ENCODE measurements at places on chromosomes 3 and 15.
A peak's percentile ranks its signal among the peaks of the same experiment; 100 is the strongest.

DNA sequence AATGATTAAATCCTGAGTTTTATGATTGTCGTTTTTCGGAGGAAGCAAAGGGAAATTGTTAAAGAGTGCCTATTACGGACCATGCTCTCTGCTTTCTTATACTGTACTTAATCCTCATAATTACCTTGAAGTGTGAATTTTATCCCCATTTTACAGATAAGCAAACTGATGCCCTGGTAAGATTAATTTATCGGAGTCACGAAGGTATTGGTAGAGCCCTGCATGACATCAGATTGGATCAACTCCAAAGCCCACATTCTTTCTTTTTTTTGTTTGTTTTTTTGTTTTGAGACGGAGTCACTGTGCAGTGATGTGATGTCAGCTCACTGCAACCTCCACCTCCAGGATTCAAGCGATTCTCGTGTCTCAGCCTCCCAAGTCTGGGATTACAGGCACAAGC, 1.6 kb upstream of the GNB4 start:
- DNase-seq, result no peak

DNA sequence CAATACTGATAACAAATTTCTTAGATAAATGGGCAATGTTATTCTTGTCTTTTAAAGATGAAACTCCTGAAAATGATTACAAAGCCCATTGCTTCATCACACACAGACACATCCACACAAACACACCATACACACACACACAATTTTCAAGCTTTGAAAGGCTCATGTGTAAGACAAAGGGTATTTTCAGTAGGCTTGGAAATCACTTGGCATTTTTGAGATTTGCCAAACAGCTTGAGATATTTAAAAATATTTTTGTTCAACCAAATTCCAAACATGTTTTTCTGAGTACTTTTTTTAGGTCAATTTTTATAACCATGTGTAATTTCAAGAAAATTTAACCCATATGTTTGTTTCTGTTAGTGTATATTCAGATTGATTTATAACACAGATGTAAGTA, 283.7 kb downstream of the ROBO2 start:
- no peak for DNase-seq

DNA sequence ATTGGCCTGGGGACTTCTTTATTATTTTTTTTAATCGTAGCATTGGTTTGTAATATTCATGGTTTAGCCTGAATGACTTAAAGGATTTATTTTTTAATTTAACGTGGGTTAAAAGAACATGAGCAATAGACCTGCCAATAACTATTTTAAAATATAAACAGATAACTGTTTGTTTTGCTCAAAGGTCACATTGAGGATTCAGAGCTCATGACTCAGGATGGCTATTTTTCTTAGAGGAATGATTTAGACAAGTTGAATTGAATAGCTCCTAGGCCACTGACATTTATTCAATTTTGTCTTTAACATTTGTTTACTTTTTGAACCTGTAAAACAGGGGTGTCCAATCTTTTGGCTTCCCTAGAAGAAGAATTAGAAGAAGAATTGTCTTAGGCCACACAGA, 68.5 kb downstream of the ITPR1 start:
- DNase-seq, result no peak

DNA sequence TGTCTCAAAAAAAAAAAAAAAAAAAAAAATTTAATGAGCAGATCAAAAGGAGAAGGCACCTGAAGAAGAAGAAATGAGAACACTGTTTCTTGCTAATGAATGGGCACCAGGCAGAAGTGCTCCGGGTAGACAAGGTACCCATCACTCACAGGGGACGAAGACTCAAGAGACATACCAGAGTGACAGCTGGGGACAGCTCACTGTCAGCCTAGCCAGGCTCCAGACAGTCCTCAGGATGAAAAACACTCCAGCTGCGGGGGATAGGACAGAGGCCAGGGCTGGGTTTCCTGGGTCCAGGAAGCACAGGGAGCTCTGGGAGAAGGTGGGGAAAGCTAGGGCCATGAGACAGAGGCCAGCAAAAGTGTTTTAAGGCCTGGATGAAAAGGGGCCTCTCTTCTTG, 48.5 kb upstream of the PARL start:
- DNase-seq, result no peak

GRCh38 chr3:26256224-26256623, 366.3 kb upstream of the LRRC3B start:
- no peak for DNase-seq

GRCh38 chr15:82749951-82750830, 40.5 kb upstream of the AP3B2 start:
- DNase-seq, result peak; percentile 67

DNA sequence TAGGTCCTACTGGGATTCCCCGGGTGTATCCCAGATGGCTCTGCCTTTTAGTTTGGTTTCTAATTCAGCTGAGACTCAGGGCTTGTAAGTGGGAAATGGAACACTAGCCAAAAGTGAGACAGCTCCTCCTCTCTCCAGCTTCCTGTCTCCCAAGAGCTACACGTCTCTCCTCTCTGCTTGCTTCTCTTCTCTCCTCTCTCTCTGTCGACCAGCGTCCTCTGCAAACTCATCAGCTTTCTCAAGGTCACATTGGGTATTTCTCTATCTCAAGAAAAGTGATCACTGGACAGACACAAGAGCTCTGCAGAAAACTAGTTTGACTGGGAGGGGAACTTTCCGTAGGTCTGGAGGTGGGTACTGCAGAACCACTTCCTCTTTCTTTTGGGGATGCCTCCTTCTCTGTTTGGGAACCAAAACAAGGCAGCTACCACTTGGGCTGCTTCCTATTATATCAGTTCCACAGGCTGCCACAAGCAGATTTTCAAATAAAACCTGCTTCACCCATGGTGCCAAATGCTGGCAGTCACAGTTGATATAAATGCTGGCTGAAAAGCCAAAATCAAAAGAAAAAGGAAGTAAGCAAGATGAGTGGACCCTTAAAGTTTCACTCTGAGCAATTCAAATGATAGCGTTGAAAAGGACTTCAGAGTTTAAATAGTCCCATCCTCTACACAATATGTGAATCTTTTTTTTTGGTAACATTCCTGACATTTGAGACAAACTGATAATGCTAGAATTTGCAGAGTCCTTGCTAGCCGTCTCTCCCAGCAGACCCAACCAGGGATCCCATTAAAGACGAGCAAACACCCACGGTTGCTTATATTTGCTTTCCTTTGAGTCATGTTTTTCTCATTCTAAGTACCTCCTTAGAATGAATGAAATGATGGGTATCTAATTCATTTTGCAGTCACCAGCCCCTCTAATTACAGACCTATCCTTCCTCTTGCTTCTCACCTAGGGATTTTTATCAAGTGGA, 7.2 kb upstream of the DYNC1LI1 start:
- no peak for DNase-seq

DNA sequence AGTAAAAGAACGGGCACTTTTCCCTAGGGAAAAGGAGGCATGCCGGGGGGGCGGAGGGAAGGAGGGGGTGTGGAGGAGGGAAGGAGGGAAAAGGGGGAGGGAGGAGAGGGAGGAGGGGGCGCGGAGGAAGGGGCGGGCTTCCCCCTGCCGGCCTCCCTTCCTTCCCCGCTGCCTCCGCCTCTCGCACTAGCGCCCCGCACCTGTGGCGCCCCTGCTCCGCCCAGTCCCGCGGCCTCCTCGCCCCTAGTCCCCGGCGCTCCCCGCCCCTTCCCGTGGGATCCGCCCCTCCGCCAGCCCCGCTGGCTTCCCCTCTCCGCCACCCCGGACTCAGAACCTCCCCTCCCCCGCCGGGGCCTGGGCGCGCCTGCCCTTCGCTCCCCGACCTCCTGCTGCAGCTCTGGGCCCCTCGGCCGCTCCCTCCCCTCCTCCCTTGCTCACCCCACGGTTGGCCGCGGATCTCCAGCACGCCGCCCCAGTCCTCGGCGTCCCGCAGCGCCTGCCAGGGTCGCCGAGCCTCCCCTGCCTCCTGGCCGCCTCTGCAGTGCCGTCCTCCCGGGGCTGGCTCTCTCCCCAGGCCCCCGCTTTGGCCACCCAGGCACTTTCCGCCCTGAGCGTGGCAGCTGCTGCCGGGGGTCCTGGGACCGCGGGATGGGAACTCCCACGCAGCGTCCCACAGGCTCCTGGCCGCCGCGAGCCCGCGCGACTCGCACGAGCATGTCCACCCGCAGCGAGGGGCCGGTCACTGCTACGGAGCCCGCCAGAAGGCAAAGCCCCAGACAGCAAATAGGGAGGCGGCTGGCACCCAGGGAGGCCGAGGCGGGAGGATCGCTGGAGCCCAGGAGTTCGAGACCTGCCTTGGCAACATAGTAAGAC, 147.4 kb downstream of the TJP1 start:
- DNase-seq, result peak; percentile 56

- DNase-seq, result no peak
Measured at GRCh38 chr3:57974796-57975388, 33.3 kb upstream of the FLNB start.

- no peak for DNase-seq
Measured at GRCh38 chr3:182389071-182389815, 404.1 kb upstream of the ATP11B start.

DNA sequence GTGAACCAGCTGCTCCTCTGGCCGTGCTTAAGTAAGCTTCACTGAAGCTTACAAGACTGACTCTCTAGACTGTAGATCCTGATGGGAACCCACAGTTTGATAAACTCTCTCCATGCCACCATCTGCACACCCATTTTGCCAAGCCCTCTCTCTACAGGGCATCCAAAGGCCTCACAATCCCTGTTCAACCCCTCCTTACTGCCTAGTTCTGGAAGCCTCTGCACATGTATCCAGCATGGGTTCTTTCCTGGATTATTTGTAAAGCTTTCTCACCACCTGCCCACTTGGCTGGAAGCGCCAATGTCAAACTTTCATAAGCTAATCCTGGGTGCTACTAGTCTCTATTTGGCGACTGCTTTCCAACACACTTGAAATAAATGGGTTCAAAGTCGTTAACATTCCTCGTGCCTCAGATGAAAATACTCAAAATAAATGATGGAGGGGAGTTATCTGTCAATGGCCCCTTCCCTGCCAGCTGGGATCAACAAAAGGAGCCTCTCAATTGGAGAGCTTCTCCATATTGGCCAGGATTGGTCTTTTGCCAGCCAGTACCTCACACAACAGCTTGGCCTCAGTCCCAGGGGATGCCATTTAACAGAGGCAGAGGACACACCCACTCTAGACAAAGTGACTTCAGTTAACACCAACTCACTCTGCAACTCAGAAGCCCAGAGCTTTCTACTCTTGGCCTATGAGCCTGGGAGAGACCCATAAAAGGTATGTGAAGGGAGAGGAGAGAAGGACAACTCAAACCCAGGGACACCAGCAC, 48.1 kb downstream of the SH3BP5 start:
- DNase-seq, result no peak

DNA sequence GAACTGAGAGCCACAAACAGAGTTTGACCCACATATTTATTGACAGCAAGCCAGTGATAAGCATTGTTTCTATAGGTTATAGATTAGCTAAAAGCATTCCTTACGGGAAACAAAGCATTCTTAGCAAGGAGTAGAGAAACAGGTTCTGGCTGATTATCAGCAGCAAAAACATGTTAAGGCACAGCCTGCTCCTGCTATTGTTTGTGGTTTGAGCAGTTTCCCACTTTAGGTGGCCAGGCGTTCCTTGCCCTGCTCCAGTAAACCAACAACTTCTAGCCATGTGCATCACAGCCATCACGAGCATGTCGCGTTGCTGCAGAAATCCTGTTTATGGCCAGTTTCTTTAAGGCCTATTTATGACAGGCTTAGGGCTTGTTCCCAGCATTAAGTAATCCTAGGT, 44.7 kb upstream of the C2CD4B start:
- no peak for DNase-seq

GRCh38 chr3:106263011-106263410, 394.2 kb upstream of the CBLB start:
- no peak for DNase-seq

GRCh38 chr15:78065973-78066946, 11.3 kb downstream of the TBC1D2B start:
- no peak for DNase-seq

- DNase-seq, result no peak
Measured at GRCh38 chr3:132570016-132570415, 27.1 kb upstream of the ACKR4 start.

DNA sequence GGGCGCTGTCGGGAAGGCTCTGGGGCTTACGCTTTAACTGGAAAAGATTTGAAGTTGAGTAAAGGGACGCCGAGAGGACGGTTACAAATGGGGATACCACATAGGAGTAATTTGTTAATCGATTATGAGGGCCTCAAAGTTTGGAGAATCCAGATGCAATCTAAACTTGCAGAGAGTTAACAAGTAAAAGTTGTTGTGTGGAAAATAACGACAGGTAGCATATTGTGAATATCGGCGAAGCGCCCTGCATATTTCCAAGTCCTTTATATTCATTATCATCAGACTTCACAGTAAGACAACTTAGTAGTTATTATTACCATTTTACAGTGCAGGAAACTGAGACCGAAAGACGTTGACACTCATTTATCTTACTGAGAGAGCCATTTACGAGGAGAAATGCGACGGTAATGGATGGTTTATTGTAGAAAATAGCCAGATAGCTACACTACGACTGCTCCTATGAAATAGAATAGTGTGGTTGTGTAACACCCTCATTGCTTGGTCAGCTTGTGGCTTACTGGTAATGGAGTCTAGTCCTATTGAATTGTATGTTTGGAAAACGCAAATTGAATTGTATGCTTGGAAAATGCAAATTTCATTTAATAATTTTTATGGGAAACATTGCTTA, 700 bp downstream of the MKRN2 start:
- no peak for DNase-seq

- DNase-seq, result no peak
Measured at GRCh38 chr3:177382944-177383343, 185.7 kb upstream of the TBL1XR1 start.

- DNase-seq, result peak; percentile 25
Measured at GRCh38 chr3:150227839-150228238, 180.3 kb upstream of the TSC22D2 start.

- DNase-seq, result no peak
Measured at GRCh38 chr15:35293353-35294130, 208.4 kb upstream of the NANOGP8 start.

- DNase-seq, result no peak
Measured at GRCh38 chr3:83926291-83926690, 1032.5 kb upstream of the CADM2 start.

DNA sequence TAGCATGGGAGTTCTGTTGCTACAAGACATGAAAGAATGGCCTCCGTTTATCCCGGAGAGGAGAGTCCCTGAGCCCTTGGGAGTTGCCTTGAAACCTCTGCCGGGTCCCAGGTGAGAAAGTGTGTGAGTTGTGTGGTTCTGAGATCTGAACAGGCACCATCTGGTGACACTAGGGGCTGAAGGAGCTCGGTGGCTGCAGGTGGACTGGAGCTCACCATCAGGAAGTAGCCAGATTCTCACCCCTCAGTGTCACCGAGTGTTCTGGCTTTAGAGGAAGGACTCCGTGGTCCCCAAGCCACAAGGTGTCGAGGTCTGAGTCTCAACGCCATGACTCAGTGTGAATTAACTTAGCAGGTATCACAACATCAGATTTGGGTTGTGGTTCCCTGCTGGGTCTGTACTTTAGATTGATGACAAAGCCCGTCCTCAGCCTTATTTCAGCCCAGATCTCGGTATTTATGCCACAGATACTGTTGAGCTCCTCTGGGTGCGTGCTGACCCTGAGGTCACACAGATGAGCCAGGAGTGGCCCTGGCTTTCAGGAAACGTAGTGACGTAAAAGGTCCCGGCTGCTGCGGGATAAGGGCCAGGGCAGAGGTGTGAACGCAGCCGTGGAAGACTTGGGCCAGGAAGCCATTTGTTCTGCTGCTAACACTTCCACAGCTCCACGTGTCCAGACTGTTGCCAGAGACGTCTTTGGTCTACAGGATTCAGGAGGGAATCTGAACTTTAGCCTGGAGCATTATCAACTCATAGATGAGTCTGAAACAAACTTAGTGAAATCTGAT, 54.4 kb downstream of the PGPEP1L start:
- DNase-seq, result no peak

- no peak for DNase-seq
Measured at GRCh38 chr3:119349354-119350041, 55.3 kb downstream of the ARHGAP31 start.

Measured in amygdala (tissue), 56 donors.